Stimulated activated CD4-positive, alpha-beta T cell treated with anti-CD3 and anti-CD28 coated beads, Interleukin-1b, Interleukin-23, amount 100 ng/mL, for 4 hours (primary cell): ENCODE measurements at places on chromosomes 1 and 21.
A peak's percentile ranks its signal among the peaks of the same experiment; 100 is the strongest.

- DNase-seq = no peak
Observed at GRCh38 chr1:248703674-248704073, 1.1 kb upstream of the OR14I1 start.

GRCh38 chr1:230679192-230679591, 34.7 kb downstream of the AGT start:
- DNase-seq = no peak

- no peak for DNase-seq
Observed at GRCh38 chr1:210866532-210866931, 267.4 kb downstream of the KCNH1 start.

GRCh38 chr1:7218210-7218832, 433.1 kb downstream of the CAMTA1 start:
- DNase-seq = no peak

GRCh38 chr1:239786464-239786863, 305.2 kb upstream of the FMN2 start:
- no peak for DNase-seq

DNA sequence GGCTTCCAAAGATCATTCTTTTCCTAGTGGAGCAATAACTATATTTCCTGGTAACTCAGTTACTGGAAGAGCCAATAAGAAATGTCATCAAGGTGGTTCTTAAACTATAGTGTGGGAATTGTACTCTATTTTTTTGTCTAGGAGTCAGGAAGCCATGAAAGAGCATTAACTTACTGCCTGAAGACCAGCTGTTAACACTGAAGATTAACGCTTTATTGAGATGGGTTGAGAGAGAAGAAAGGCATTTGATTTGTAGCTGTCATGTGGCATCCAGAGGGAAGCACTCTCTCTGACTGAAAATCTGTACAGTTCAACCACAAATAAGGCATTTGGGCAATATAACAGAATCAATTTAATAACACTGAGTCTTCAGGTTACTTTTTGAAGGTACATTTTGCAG, 76.0 kb downstream of the DNM3 start:
- no peak for DNase-seq

GRCh38 chr1:56414728-56415224, 164.6 kb downstream of the PLPP3 start:
- no peak for DNase-seq

DNA sequence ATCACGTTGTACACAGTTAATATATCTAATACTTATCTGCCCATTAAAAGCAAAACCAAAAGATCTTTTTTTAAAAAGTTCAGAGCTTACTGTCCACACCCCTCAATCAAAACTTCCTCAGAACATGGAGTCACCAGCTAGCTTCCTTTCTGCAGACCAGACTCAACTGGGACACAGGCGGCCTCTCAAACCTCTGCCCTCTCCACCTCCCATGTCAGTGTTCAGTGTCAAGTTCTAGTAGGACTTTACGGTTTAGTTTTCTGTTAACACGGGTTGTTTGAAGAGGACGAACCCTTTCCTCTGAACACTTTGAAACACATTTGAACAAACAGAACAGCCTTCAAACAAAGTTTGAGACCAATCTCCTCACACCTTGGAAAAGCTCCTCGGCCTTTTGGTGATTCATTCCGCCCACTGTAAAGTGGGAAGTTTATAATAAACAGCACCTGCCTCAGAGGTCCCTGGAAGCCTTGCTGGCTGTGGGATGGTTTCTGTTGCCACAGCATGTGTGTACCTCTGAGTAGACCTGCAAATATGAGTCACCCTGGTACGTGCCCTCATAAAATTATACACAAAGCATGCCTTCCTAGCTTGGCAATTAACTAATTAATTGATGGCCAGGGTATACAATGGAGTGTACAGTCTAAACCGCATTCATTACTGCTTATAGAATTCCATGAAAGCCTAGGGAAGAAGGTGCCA, 48.4 kb upstream of the SIPA1L2 start:
- DNase-seq = no peak

GRCh38 chr1:174800216-174800851, 199.4 kb upstream of the CACYBP start:
- DNase-seq = no peak

DNA sequence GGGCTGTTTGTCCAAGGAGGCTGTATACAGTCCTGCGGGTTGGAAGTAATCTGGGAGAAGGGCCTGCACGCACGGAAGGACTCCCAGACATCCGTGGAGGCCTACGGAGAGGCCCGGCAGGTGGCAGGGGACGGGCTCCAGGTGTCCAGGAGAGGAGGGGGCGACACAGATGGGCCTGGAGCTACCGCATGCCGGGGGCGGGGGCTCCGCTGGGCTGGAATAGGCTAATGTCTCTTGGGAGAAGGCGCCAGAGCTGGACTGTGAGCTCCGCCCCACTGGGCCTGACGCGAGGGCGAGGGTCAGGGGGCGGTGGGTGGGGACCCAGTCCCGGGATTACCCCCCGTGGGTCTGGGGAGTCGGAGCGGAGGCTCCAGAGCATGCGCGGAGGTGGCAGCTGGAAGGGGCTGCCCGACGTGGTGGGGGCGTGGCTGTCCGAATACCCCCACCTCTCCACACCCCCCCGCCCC, 659 bp downstream of the AGO1 start:
- DNase-seq = peak; percentile 36

DNA sequence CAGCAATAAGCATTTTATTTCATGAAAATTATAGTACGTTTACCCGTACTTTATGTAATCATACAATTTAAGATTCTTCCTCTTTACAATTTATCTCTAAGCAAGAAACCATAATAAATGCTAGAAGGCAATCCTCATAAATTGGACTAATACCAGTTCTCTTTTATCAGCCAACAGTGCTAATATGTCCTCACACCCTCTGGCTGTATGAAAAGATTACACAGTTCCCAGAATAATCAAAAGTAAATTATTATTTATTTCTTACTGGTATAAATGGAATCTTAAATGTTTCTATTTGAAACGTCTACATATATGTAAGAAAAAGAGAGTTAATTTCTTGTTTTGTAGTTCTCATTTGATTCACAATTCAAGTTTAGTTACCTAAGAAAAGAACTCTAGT, 3.1 kb upstream of the CDKN2C start:
- DNase-seq = no peak

DNA sequence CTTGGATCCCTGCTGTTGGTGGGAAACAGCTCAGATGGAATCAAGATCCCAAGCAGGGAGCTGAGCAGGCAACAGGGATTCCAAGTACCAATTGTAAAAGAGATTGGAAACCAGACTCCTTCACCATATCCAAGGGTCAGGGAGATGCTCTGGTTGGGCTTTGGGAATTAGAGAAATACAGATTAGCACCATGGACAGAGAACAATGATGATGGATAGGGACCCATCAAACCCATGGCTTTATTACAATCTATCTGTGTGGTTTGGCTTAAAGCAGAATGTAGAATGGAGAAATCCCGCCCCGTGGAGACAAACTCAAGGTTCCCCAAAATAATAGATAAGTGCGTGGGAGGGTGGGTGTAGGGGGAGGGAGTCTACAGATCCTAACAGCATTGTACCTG, 120.7 kb upstream of the CSF3R start:
- DNase-seq = no peak

GRCh38 chr1:15714406-15715136, 21.5 kb upstream of the SLC25A34 start:
- DNase-seq = no peak

- no peak for DNase-seq
Observed at GRCh38 chr1:156241926-156242325, at the start of gene BGLAP. BGLAP (plus strand) TSS chr1:156242184; CDS start chr1:156242232, 48 bp downstream.

DNA sequence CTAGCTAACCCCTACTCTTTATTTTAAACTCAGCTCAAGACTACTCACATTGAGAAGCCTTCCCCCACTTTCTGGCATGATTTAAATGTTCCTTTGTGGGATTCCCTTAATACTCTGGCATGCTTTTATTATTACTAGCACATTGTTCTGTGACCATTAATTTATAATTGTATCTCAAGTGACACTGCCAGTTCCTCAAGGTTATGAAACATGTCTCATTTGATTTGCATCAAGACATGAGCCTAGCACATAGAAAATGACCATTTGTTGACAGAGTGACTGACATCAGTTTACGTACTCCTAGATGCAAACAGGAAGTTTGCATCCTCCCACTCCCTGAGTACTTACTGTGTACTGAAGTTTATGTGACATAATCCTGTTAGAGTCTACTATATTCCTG, 15.2 kb downstream of the RGS4 start:
- no peak for DNase-seq

DNA sequence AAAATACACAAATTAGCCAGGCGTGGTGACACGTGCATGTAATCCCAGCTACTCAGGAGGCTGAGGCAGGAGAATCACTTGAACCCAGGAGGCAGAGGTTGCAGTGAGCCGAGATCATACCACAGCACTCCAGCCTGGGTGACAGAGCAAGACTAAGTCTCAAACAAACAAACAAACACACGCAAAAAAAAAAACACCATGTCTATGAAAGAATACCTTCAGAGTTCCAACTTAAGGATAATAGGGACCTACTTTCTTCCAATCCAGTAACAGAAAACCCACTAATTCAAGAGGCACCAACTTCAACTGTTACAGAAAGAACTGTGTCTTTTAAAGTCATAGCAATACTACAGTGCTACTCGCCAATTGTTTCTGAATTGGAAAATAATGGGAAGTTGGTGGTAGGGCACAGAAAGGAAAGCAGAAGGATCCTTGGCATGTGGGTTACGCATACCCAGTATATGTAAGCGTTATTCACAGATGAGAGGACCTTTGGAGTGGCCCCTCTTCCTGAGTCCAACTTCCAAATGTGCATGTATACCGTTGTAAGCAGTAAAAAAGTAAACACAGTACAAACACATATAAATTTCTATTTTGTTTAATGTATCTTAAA, 87.0 kb downstream of the ACBD6 start:
- no peak for DNase-seq

DNA sequence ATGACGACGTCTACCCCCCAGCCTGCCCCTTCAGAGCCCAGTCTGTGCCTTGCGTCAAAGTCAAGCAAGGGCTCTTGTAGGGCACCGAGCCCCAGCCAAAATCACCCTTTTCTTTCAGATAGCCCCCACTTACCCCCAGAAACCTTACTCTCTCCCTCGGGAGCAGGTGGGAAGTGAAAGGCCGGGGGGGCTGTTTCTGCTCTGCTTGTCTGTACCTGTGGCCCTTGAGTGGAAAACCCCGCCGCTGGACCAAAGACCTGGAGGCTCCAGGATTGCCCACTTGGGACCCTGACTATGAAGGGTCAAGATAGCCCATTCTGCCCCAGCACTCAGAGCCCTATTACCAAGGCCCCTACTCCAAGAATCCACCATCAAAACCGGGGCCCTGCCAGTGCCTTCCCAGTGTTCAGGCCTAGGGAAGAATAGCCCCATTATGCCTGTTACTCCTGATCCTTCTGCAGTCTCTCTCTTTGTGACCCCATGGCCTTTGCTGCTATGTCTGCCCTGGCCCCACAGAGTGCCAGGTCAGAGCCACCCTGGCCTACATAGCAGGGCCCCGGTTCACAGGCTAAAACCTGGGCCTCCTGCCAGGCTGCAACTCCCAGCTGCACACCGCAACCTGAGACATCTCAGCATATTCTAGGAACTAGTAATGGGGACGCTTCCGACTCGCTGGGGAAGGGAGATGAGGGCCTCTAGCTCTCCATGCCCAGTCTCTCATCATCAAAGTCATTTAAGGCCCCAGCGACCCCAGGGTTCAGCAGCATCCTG, 22.2 kb upstream of the HPDL start:
- no peak for DNase-seq

DNA sequence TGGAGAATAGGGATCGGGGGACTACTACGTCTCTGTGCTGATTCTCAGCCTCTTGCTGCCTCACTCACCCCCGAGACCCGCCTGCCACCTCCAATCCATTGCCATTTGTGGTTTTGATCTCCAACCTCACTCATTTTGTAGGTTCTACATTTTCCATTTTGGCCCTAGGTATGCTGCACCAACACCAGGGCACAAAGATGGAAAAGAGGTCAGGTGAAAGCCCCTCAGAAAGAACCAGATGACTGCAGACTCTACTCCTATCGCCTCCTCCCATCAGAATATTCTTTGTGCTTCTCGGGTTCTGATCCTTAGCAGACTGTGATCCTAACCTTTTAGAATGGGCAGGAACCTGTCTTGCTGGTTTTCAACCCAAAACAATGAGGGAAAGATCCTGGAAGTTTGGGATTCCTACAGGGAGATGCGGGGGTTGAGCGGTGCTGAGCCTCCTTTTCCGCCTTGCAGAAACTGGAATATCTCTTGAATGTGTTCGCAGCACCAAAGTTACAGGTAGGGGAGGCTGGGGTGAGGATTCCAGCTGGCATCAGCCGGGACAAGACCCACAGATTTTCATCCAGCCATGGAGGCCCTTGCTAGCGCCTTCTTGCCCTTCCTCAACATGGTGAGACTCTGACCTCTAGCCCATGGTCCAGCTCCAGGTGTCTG, 53.1 kb downstream of the RHBG start:
- no peak for DNase-seq

GRCh38 chr1:209648931-209649776, 3.1 kb downstream of the LAMB3 start:
- no peak for DNase-seq

GRCh38 chr1:95246511-95246910, 12.5 kb downstream of the RWDD3 start:
- no peak for DNase-seq

DNA sequence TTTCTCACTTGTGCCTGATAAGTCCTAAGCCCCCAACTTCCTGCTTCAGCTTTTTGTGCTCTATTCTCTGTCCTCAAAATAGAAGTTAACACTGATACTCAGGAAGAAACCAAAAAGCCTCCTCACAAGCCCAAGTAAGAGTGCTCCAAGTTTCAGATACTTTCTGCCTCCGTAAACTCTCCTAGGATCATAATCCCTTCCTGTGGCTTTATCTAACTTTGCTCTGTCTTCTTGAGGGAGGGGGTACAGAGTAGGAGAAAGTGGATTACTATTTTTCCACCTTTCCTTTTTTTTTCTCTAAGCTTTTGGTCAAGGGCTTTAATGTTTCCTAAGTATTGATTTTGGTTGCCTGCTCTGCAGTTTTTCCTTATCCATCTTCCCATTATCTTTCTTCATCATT, 54.6 kb downstream of the DPH5 start:
- no peak for DNase-seq

DNA sequence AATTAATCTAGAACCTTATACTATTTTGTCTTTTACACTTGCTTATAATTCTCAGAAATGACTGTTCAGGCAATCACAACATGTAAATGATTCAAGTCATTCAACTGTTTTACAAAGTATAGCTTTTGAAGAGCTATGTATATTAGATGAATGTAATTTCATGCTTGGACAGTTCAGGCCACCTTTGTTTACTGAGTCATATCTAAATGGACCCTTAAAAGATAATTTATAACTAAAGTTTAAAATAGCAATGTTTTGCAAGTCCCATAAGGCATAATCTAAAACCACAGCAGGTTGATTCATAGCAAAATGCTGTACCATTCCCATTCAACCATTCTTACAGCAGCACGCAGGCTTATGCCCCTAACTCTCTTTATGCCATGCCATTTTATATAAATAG, 64.8 kb downstream of the PIK3R3 start:
- no peak for DNase-seq

- no peak for DNase-seq
Observed at GRCh38 chr1:30698401-30698981, 24.9 kb downstream of the MATN1 start.

- DNase-seq = peak; percentile 42
Observed at GRCh38 chr1:45686015-45686287, 382 bp downstream of the GPBP1L1 start.
